ENCODE measurements at places on chromosomes 2 and 18.

- no peak for DNase-seq
Measured at GRCh38 chr2:100739735-100740432, 80.1 kb upstream of the NPAS2 start.

GRCh38 chr2:239061824-239062570 is 214.1 kb downstream of the TWIST2 start:
- DNase-seq = no peak

- no peak for DNase-seq
Measured at GRCh38 chr18:45336448-45336847, 278.8 kb upstream of the SLC14A2 start.

- DNase-seq = no peak
Measured at GRCh38 chr2:156325688-156326525, 6.6 kb downstream of the NR4A2 start.

DNA sequence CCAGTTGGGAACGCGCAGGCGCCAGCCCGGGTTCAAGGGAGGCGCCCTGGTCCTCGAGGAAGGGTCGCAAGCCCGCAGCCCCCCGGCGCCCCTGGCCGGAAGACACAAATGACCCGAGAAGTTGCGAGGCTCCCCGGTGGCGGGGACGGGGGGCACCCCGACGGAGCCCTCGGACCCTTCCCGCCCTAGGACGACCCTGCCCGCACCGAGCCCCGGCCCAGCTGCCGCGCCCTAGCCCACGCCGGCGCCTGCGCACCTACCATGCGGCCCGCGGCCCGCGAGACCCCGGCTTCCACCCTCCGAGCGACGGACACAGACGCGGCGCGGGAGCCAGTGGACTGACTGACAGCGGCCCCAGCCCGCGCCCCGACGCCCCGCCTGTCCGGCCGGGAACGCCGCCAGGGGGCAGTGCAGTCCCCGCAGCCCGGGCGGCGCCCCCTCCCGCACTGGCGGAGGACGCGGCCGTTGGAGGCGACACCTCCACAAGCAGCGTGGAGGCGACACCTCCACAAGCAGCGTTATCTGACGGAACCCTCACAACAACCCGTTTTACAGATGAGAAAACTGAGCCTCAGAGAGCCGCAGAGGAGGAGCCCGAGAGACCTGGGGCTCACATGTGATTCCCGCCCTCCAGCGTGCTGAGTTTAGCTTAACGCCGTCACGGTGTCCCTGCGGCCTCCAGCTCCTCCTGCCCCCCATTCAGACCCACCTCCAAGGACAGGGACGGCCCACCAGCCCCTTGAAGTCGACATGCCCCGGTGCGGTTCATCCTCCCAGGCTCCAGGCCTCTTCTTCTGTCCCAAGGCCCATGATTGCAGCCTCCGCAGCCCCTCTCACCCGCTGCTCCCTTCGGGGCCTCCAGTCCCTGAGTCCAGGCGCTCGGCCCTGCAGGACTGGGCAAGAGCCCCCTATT is at the start of gene NMUR1:
Gene NMUR1, minus strand, starts transcription at position 347 of the 913 bp plus-strand sequence. Its CDS starts 84 bp downstream, at position 263.
- no peak for DNase-seq

DNA sequence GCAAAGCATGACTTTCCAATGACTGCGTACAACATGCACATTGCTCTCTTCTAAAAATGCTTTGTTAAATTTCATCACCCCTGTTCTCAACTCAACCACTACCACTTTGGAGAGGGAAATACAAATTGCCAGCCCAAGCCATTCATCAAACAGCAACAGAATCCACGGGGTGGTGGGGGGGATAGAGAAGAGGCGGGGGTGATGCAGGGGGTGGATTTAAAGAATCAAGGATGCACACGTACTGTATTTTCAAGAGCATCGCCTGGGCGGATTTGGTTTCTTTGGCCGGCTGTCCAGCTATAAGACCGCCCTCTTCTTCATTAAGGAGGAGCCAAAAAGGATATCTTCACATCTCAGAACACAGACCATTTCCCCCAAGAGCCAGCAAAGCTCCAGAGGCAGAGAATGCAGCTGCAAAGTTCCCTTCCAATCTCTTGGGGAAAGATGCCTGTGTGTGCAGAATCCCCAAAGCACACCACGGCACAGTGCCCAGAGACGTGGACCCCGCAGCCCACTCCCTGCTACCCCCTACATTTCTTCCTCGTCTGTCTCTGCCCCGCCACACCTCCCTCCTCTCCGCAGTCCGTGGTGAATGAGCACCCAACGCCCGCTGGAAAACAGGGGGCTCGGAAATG is 977 bp downstream of the SLC8A1 start:
- DNase-seq = peak; percentile 69

- no peak for DNase-seq
Measured at GRCh38 chr2:159160954-159161353, 125.5 kb downstream of the WDSUB1 start.

- DNase-seq = no peak
Measured at GRCh38 chr2:234269769-234270204, 219.3 kb downstream of the SPP2 start.

- no peak for DNase-seq
Measured at GRCh38 chr18:25237571-25238267, 114.2 kb downstream of the ZNF521 start.

DNA sequence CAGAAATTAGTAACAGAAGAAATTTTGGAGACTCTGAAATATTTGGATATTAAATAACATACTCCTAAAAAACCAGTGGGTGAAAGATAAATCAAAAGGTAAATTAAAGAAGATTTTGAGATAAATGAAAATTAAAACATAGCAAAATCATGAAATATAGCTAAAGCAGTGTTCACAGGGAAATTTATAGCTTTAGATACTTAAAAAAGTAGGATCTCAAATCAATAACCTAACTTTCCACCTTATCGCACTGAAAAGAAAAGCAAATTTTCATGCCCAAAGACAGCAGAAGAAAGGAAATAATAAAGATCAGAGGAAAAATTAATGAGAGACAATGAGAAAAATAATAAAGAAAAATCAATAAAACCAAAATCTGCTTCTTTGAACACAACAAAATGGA is 135.1 kb upstream of the KLF7 start:
- DNase-seq = no peak
